Astrocyte (in vitro differentiated cells and primary cell): ENCODE measurements at places on chromosomes 3 and 15.

GRCh38 chr3:55243678-55244077 lies 243.4 kb downstream of the WNT5A start:
- DNase-seq = no peak

DNA sequence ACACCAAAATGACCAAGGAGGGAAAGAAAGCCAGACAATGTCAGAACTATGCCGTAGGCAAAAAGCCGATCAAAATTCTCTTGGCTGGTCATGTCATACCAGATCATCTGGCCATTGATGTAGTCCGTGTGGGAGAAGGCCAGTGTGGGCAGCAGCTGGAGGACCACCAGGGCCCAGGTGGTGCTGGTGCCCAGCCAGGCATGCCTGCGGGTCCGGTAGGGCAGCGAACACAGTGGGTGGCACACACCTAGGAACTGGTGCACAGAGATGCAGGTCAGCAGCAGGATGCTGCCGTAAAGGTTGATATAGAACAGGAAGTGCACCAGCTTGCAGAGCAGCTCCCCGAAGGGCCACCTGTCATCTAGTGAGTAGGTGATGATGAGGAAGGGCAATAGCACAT lies 39.5 kb downstream of the MFSD1 start:
- no peak for DNase-seq

DNA sequence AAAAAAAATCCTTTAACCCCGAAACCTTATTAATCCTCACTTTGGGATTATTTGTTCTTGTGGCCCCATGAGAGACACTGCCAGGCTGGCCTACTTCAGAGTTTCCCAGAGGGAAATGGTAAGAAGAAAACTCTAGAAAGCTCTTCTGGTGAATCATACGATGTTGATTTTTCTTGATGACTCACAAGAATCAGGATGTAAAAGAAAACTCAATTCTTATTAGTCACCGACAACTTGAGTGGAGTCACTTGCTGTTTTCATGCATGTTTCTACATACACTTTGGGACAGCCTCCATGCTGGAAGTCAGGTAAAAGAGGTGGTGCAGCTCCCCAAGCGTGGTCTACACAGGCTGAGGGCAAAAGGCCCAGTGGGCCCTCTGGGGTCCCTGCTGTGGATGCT lies 42.8 kb downstream of the MYO5C start:
- DNase-seq = peak; percentile 94

GRCh38 chr15:32794973-32795372 lies 77.2 kb downstream of the GREM1 start:
- no peak for DNase-seq

- DNase-seq = no peak
Measured at GRCh38 chr3:57582474-57583168, 14.5 kb downstream of the ARF4 start.

DNA sequence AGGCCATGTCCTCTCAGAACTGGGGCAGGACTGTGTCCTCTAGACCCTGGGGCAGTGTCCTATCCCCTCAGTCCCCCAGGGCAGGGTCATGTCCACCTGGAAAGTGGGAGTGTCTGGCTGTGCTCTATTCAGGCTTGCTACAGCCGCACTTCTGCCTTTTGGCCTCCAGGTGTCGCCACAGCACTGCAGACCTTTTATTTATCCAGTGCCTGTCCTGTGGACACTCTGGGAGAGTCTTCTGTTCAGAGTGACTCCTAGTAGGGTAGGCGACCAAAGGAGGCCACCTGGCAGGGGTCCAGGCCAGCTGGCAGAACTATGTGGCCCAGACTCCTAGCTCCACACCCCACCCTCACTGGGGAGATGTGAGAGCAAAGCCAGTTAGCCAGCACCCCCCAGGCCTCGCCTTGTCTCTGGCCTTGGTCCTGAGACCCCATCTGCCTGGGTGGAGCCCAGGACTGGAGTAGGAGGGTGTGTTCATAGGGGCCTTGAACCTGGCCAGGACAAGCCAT lies 3.9 kb downstream of the TMIE start:
- peak; percentile 22 for DNase-seq

GRCh38 chr15:40618906-40619305 lies 24.9 kb downstream of the KNL1 start:
- peak; percentile 25 for DNase-seq

DNA sequence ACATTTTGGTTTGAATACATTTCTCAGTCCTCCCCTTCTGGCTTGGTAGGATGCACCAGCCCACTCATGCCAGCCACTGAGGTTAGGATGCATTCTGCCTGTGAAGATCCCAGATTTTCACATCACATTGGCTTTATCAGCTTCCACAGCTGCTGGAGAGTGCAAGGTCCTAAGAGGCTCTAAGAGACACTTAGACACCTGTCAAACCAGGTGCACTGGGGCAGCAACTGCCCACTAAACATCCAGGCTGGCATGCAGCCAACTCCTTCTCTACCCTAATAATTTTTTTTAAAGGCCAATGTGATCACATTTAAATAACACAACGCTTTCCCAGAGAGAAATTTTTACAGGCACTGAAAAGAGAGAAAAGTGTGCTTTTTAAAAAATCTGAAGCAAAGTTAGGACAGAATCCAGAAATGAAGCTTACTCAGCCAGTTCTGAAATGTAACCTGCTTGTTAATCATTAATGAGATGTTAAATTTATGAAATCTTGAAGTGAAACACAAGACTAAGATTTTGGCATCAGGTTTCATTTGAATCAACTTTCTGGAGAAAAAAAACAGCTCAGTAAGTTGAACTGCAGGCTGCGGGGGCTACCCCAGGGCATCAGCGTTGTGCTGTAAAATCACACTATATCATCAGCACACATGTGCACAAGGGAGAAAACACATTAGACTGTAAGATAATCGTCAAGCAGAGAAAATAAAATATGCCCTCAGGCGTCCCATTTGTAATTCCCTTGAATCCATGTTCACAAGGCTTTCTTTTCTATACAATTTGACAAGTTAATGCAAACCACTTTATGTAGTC lies 312.9 kb downstream of the ZBBX start:
- DNase-seq = no peak

DNA sequence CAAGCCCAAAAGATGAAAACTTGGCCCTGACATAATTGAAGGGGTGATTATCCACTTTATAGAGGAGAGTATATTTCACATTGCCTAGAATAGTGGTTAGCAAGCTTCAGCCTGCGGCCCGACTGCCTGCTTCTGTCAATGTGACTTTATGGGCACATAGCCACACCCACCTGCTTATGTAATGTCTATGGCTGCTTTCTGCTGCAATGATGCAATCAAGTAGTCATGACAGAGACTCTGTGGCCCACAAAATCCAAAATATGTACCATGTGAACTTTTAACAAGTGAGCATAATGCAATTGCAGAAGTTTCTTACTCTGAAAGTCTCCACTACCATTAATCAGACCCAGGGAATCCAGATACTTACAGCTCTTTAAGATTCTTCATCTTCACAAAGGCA lies 103.1 kb downstream of the LRIG1 start:
- DNase-seq = peak; percentile 28

DNA sequence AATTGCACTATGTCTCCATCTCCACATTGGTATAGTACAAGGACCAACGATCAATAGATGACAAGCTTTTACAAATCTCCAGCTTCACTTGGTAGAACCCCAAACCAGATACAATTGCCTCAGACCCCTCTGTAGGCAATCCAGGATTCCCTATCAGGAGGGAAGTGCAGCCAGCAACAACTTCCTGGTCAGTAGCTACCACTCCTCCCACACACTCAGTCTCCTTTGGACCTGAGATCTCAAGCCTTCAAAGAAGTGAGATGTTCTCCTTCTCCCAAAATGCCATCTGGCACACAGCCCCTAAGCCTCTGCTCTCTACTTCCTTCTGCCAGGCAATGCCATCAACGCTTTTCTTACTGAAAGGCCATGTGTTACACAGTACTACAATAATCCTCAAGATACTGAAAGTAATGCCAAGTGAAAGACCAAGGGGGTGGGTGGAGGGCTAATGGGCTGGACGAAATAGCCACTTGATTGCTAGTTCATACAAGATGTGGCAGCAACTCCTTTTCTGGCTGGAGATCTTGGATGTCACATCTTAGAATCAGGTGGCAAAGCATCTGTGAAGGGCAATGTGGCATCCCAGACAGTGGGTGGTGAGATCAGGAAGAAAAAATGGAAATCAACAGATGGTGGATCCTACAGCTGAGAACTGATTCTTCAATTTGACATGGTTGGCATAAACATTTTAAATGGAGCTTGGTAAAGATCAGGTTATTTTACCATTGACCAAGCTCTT lies 75.3 kb upstream of the ACP3 start:
- DNase-seq = no peak
